ENCODE measurements at places on chromosomes 5 and 9.

DNA sequence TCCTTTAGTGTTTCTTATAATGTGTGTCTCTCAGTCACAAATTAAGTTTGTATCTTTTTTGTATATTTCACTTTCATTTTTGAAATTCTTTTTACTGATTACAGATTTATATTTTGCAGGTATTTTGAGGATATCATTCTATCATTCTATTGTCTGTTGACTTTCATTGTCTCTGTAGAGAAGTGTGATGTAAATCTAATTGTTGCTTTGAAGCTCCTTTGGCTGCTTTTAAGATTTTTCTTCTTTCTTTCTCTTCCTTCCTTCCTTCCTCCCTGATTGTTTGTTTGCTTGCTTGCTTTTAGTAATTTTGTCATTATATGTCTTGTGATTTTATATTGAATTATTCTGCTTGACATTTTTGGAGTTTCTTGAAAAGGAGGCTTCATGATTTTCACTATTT is 75.3 kb upstream of the MAST4 start:
- DNase-seq = no peak

DNA sequence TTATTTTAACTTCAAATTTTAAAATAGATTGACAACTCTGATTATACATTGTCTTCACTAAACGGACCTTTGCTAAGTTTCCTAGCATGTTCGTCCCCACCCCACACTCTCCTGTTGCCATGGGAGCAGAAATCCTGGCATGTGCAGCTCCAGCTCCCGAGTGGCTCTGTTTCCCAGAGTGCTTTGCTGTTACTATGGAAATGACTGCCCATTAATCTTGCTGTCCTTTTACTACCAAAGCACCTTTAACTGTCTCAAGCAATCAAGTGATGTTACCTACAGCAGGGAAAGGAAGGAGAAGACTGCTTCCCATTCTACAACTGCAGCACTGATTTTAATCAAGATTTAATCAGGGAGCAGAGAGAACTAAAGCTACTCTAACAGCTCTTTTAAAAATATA is 212.0 kb upstream of the KIF2A start:
- DNase-seq = no peak

DNA sequence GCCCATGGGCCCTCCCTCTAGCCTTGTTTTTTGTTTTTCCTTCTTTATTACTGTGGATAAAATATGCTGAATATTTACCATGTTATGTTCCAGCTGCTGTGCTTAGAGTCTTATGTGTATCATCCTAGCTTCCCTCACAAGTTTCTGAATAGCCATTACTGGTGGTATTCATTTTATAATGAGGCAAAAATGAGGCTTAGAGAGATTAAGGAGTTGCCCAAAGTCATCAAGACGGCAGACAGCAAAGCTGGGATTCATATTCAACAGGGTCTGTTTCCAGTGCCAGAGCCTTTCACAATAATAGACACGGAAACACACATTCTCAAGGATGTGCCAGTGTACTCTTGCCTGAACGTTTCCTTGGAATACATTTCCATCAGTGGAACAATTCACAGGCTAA is 258.1 kb downstream of the CTNND2 start:
- DNase-seq = no peak

GRCh38 chr5:170108266-170108785 is 2.6 kb downstream of the FOXI1 start:
- no peak for DNase-seq

GRCh38 chr9:123996731-123997421 is 14.7 kb upstream of the LHX2 start:
- no peak for DNase-seq

DNA sequence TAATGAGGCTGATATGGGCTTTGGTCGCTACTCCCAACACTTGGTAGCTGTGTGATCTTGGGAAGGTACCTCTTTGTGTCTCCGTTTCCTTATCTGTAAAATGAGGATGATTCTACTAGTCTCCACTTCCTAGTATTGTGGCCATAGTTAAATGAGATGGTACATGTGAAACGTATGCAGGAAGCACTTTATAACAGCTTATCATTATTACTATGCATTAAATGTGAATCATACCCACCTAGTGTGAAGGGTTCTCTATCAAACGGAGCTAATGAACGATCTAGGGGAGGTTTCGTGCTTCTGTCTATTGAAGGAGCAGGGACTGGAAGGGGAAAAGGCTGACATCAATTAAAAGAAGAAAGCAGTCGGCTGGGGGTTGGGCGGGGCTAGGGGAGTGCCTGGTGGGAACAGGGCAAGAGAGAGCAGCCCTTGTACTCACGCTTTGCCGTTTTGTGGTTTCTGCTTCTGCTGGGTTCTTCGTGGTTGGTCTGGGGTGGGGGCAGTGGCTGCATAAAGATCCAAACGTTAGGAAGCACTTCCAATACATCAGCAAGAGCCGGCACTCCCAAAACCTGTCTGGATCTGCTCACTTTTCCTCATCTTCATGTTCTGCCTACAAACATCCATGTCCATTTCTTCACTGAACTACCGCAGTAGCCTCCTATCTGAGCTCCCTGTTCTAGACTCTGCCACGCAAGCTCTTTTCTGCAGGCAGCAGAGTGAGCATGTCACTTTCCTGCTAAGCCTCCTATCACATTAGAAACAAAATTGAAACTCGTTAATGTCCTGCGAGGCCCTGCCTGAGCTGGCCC is 30.8 kb downstream of the LCP2 start:
- DNase-seq = peak; percentile 56

- DNase-seq = peak; percentile 33
Measured at GRCh38 chr9:129776938-129777768, 24.3 kb upstream of the PTGES start.

DNA sequence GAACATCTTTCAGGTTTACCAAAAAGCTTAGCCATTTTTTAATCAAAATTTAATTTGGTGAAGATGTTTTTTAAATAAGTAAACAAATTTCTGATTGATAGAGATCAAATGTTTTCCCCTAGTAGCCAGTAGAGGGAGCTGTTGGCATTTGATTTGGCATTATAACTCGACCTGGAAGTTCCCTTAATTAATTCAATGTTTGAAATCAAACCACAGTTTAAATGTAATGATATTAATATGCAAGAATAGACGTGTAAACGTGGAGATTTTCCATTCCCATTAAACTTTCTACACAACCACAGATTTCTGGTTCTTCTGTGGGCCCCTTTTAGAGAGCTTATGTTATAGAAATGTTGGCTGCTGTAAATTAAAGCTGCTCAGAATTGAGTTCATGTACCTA is 148.1 kb upstream of the MPDZ start:
- DNase-seq = peak; percentile 36

Data from CD4-positive, alpha-beta T cell treated with Interleukin-2 at 100 ng/mL for 4 hours (primary cell).